NCI-H1092 (cell line): ENCODE measurements at places on chromosomes 6 and 20.

- no peak for DNase-seq
Measured at GRCh38 chr20:31497838-31498540, 16.3 kb upstream of the HM13 start.

DNA sequence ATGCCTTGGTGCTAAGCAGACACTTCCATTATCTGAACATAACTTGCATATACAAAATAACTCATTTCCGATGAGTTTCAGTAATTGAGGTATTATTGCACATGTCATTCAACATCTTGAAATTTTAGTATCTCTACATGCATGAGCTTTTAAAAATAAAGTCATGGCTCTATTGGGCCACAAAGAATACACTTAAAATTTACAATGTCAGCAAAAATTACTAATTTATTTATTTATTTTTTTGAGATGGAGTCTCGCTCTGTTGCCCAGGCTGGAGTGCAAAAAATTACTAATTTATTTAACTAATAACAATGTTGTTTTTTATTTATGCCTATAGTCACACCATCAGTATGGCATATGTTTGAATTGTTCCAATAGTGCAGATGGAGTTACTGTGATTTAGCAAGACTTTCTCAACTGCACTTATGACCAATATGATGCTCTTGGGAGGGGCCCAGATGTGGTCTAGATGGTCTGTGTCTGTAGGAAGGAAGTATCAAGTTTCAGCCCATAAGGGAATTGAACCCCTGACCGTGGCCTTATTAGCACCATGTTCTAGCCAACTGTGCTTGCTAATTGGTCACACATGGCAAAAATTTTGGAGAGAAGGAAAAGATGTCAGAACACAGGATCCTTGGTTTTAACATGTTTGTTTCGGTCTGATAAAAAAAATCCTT lies 370.7 kb upstream of the TSHZ2 start:
- DNase-seq, result no peak

DNA sequence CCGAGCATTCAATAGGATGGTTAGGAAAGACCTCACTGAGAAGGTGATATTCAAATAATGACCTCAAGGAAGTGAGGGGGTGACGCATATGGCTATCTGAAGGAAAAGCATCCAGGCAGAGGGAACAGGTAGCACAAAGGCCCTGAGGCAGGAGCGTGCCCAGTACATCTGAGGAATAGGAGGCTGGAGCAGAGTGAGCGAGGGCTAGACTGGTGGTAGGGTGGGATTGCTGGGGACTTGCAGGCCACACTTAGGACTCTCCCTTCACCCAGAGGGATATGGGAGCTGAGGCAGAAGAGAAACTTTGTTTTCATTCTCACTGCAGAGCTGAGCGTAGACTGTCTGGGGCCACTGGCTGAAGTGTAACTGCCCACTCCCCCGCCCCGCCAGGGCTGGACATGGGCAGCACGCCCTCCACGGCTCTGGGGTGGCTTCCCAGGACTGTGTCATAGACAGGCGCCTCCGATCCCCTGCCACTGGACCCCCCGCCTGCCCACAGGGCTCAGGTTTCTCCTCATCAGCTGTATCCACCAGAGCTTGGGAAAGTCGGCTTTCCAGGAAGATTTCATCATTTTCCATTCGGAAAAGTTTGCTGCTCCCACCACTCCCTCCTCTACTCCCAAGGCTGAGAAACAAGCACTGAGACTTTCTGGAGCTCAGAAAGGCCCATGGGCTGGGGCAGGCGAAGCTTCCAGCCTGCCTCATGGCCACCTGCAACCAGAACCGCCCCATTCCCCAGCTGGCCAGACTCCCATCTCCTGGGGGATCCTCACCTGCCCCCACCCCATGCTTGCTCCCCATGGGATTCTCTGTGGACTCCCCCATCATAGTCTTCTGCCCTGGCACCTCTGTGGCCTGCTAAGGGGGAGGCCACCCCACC lies 142.6 kb downstream of the MRPL14 start:
- DNase-seq, result no peak

- no peak for DNase-seq
Measured at GRCh38 chr6:133674661-133675060, 214.3 kb upstream of the TCF21 start.
